Naive B cell (primary cell): ENCODE measurements at places on chromosomes 2 and 18. TPM values are rescaled to one million over a fixed set of nuclear protein-coding genes. Genes with fewer than 3 reads are reported as not detected.

- no peak for DNase-seq
Measured at GRCh38 chr2:212923393-212923792, 228.0 kb downstream of the IKZF2 start.

- no peak for DNase-seq
Measured at GRCh38 chr2:62489162-62489561, 16.8 kb downstream of the TMEM17 start.

- DNase-seq = no peak
Measured at GRCh38 chr2:62814123-62814522, 108.6 kb downstream of the EHBP1 start.

Gene RNF152
- not detected for polyA plus RNA-seq

- DNase-seq = no peak
Measured at GRCh38 chr2:190809876-190810525, 70.6 kb upstream of the GLS start.
